ENCODE measurements at places on chromosomes 3 and 15. TPM values are rescaled to one million over a fixed set of nuclear protein-coding genes. Genes with fewer than 3 reads are reported as not detected.
A peak's percentile ranks its signal among the peaks of the same experiment; 100 is the strongest.

Gene VEPH1
- total RNA-seq = 7.7 TPM

Gene IL17RC
- 9.1 TPM for total RNA-seq

Gene UCN2
- total RNA-seq = 0.68 TPM

Gene TF
- 0.18 TPM for total RNA-seq

- no peak for DNase-seq
These were observed 91.9 kb upstream of the NSMCE3 start for GRCh38 chr15:29361560-29361959.

DNA sequence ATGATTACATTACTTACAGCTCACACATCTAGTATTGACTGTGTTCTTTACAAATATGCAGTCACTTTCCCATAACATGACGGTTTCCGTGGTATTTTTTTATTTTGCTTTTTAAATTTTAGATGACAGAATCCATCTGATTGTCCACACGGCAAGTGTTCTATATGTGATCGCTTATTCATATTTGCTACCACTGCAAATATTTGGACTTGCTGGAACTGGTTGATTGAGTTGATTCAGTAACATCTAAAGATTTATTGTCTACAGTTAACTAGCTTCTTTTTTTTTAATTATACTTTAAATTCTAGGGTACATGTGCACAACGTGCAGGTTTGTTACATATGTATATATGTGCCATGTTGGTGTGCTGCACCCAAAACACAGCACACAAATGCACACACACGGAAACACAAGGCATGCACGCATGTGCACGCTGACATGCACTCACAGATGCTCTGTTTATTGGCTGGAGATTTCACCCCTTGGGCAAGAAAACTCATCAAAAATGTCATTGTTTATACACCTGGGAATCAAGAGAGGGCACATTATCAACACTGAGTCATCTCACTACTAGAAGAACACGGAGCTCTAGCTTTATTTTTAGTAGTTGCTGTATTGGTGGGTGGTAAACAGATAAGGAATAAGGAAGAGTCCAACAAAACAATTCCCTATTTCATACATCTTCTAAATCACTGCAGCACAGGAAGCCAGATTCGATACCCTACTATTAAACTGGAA, 16.4 kb downstream of the ARRDC4 start:
- DNase-seq = no peak

GRCh38 chr3:25836579-25836978, 46.7 kb downstream of the OXSM start:
- DNase-seq = no peak

- DNase-seq = no peak
These were observed 13.5 kb downstream of the PLD1 start for GRCh38 chr3:171796625-171797264.

GRCh38 chr15:49155834-49156627, 632 bp upstream of the COPS2 start:
- peak; percentile 29 for DNase-seq

DNA sequence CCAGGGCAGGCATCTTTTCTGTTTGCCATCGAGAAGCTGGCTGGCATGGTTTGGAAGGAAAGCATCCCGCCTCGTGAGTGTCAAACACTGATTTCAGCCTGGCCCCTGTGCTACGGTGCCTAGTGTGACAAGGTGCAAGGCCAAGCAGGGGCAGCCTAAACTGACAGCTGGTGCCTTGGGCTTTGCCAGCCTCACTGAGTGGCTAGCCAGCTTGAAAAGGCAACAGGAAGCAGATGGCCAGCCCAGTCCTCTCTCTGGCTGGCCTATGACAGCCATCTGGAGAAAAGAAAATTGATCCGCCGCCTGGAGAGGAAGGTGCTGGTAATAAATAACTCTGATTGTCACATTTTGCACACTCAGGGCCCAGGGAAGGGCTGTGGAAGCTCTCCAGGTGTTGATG, 52.2 kb downstream of the C3orf85 start:
- DNase-seq = no peak
